ENCODE measurements at places on chromosomes 5 and 9.

DNA sequence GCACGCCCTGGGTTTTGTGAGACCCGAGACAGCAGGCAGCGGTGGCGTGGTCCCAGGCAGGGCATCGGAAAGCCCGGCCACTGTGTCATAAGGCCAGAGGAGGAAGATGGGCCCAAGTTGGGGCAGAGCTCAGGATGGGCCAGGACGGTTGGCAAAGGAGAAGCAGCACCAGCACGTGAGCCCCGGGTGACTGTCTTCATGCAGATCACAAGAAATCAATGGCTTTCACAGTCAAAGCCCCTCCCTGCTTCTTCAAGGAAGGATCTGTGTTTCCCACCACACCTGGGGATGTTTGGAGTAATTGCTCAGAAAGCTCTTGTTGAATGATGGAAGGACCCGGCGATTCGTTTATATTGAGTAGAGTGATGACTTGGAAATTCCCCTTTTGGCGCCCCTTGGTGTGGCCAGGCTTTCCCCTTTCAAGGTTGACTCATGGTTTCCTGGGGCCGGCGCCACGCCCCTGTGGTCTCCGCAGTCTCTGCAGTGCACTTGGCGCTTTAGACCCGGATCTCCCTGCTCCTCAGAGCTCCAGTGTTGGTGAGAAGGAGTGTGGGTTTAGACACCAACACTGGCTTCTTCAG, 52.1 kb downstream of the IL31RA start:
- DNase-seq = peak; percentile 52

GRCh38 chr9:84959339-84959738, 289.8 kb downstream of the NTRK2 start:
- DNase-seq = no peak

GRCh38 chr5:54275361-54275760, 35.0 kb downstream of the ARL15 start:
- DNase-seq = no peak

- no peak for DNase-seq
Observed at GRCh38 chr5:74173241-74173640, 467.3 kb downstream of the ENC1 start.

GRCh38 chr5:144547098-144547499, 376.4 kb downstream of the KCTD16 start:
- DNase-seq = no peak

- no peak for DNase-seq
Observed at GRCh38 chr5:87243161-87243844, 24.4 kb upstream of the RASA1 start.

- no peak for DNase-seq
Observed at GRCh38 chr5:72921886-72922285, 34.0 kb upstream of the FCHO2 start.
